Stimulated activated CD8-positive, alpha-beta memory T cell treated with anti-CD3 and anti-CD28 coated beads, Interleukin-4, amount 100 ng/mL, for 1 hour (primary cell): ENCODE measurements at places on chromosomes 12 and 14.

GRCh38 chr12:99670635-99671034 is 23.1 kb downstream of the GARIN6 start:
- DNase-seq: no peak

DNA sequence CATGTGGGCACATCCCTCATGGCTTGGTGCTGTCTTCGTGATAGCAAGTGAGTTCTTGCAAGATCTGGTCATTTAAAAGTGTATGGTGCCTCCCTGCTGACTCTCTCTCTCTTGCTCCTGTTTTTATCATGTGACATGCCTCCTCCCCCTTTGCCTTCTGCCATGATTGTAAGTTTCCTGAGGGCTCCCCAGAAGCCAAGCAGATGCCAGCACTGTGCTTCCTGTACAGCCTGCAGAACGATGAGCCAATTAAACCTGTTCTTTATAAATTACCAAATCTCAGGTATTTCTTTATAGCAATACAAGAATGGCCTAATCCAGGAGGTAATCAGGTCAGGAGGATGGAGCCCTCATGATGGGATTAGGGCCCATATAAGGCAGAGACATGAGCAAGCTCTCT is 116.3 kb downstream of the DPF3 start:
- DNase-seq: no peak

- no peak for DNase-seq
Measured at GRCh38 chr12:26290565-26290964, 95.2 kb downstream of the SSPN start.

- no peak for DNase-seq
Measured at GRCh38 chr12:25063873-25064628, 115.2 kb upstream of the BCAT1 start.

DNA sequence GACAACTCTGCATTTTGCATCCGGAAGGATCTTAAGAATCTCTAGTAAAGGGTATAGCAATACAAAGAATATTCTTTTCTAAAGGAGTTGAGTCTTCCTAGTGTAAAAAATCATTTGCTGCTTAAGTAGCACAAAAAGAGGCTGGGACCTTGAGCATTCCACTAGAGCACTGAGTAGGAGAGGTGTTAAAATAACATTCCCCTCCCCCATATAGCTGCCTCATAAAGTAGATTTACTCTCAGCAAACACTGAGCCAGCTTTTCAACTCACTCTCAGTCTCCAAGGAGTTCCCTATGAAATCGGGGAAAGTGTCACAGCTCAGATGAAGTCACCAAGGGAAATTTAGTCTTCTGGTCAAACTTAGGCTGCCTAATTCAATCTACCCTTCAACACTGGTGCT is 592.7 kb downstream of the ETNK1 start:
- no peak for DNase-seq

DNA sequence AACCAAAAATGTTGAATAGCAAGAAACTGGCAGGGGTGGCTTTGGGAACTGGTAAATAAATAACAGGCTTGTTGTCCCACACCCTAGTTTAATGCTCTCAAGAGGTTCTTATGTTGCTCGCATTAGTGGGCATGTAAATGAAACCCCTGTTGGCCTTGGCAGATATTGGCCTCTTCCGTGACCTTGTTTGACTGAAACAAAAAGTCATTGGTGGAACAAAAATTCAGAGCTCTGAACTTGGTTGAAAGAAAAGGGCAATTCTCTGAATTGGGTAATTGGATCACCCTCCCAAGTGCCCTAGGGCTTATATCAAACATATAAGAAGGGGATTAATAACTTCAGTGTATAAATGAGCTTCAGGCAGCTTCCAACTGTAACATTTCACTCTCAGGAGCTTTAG is 426.2 kb downstream of the ZFP36L1 start:
- no peak for DNase-seq

- DNase-seq: no peak
Measured at GRCh38 chr12:49542592-49543160, 3.8 kb downstream of the KCNH3 start.

DNA sequence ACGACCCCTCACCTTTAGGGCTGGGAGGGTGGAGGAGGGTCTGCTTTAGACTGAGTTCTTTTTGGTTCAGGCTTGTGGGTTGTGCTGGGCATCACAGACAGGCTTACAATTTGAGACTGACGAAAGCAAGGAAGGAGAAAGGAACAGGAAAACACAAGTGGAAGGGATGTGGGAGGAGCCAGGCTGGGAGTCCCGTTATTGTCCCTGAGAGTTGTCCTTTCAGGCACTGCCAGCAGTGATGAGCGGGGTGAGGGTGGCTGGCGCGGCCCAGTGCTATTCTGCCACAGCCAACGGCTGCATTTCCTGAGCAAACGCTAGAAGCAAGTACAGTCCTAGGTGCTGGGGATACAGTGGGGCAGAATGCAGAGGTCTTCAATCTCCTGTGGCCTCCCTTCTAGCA is 29.2 kb upstream of the TSPAN9 start:
- no peak for DNase-seq

DNA sequence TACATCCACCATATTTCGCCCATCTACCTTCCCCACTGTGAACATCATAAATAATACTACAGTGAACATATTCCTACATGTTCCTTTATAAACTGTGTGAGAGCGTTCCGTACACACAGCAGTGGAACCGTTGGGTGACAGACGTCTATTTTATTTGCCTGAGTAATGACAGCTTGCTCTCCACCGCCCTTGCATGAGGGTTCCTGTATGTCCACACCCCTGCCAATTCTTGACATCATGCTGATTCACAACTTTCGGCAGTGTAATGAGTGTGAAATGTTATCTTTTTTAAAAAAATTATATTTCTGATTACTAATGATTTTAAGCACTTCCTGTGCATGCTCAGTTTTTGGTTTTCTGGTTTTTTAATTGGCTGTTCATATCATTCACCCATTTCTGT is 4.3 kb upstream of the RAD52 start:
- no peak for DNase-seq

GRCh38 chr14:89466484-89466883 is 49.5 kb upstream of the FOXN3 start:
- peak; percentile 37 for DNase-seq

GRCh38 chr12:132131952-132132351 is 12.2 kb downstream of the DDX51 start:
- DNase-seq: no peak

DNA sequence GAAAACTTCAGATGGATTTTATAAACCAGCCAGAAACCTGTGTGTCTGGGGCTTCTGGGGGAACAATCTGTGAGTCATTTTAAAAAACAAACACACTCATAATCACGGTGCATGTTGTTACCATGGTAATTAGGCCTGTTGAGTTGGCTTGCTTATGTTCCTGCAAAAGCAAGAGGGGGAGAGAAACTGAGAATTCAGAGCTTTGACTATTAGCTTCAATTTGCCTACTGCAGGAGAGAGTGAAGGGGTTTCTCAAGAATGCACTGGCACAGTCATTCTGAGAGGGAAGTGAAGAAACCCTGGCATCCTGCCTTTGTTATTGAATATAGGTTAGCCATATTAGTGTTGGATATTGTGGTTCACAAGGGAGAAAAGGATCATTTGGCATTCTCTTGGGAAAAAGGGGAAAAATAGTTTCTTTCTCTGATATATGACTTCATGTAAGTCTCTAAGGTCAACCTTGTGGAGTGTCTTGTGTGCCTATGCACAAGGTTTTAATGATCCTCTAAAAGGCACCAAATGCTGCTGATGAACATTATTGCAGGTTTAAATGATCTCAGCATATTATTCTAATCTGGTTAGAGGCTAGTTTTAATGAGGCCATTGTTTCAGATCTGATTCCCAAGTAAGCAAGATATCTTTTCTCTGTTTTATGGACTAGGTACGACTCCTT is 12.9 kb downstream of the GNG2 start:
- DNase-seq: no peak

DNA sequence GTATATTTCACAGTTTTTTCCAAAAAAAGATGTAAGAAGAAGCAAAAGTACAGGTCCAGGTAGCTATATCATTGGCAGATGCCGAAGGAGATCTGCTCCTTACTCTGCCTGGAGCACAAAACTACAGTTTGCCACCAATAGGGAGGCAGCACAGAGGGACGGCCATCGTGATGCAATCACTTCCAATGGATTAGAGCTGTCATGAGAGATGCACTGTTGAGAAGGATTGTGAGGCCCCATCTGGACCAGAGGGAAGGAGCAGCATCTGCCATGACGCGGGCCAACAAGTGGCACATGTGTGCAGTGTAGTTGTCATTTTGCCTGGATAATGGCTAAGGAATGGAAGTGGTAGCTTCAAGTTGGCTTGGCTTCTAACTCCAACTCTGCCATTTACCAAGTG is 318.8 kb upstream of the FKBP4 start:
- DNase-seq: no peak

DNA sequence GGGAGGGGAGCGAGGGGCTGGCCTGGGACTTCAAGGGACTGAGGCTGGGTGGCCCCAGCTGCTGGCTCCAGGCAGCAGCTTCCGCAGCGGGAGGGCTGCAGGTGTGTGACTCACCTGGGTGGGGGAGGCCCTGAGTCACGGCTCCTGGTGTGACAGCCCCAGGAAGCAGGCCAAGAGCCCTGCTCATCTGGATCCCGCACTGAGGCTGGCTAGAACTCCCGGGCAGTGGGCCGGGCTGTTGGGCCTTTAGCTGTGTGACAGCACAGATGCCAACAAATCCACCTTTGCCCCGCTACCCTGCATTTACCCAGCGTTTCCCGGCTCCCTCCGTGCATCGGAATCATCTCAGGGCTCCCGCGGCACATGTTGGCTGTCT is 180.0 kb upstream of the PRMT8 start:
- DNase-seq: no peak

GRCh38 chr12:121769831-121770301 is 23.6 kb downstream of the RHOF start:
- no peak for DNase-seq

GRCh38 chr12:63869656-63870055 is 25.2 kb downstream of the SRGAP1 start:
- no peak for DNase-seq

GRCh38 chr12:121444842-121445202 is 44.9 kb downstream of the RNF34 start:
- no peak for DNase-seq

DNA sequence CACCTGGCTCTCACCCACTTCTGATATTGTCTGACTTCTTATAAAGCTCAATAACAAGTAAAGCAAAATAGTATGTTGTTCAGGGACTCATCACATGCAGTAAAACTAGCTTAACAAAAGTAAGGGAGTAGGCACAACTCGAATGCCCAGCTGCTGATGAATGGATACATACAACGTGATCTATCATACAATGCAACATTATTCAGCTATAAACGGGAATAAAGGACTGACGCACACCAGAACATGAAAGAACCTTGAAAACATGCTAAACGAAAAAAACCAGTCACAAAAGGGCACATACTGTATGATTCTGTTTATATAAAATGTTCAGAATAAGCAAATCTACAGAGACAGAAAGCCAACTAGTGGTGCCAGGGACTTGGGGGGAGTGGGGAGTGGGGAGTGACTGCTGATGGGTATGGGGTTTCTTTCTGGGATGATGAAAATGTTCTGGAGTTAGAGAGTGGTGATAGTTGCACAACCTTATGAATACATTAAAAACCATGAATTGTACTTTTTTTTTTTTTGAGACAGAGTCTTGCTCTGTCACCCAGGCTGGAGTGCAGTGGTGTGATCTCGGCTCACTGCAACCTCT is 11.1 kb downstream of the PLBD2 start:
- no peak for DNase-seq

GRCh38 chr14:52948836-52949235 is 2.0 kb downstream of the FERMT2 start:
- DNase-seq: no peak

GRCh38 chr14:22929961-22930364 is 787 bp upstream of the PRMT5 start:
- DNase-seq: no peak

- DNase-seq: no peak
Measured at GRCh38 chr14:64464651-64465050, 648 bp upstream of the AKAP5 start.

DNA sequence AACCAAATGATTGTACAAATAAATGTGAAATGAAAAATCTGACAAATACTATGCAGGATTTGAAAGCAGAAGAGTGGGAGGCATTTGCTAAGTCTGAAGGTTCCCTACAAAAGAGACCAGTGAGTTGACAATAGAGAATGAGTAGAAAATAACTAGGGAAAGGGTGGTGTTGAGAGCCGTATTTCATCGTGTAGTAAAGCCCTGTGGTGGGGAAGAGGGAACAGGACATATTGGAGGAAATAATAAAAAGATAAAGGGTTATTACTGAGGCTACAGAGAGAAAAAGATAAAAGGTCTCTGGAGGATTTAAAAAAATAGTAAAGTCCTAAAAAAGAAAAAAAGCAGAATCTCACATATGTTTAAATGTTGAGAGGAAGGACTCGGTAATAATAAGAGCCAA is 268.8 kb downstream of the DUSP6 start:
- DNase-seq: no peak

DNA sequence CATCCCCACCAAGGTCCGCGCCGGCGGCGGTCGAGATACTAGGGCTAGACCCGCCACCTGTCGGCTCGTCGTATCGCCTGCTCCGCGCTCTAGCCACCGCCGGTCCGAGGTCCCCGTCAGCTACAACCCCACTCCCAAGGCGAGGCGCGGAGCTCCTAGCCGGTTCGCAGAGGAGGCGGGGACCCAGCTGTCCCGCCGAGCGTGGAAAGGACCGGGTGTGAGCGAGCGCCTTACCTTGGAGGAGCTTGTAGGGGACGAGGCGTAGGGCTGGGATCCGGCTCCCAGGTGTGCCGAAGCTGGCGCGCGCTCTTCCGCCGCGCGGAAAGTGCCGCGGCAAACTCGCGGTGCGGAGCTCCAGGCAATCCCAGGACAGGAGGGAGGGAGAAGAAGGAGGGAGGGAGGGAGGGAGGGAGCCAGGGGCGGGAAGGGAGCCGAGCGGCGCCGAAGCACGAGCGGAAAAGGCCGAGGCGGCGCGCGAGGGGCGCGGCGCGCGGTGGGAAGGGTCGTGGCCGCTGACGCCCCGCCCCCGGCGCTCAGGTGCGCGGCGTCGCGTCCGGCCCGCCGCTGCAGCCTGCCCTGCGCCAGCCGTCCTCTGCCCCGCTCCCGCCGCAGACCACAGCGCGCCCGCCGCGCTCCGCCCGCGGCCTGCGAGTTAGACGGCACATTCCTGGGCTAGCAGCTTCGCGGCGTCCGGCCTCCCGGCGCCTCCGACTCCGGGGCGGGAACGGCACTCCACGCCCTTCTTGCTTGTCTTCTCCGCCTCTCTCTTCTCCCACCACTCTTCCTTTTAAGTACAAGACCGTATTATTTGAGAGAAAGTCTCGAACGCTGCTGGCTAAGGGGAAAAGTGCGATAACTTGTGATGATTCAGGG is at the start of gene PAWR:
Gene PAWR, minus strand, starts transcription at position 327 of the 873 bp plus-strand sequence. CDS start 720 bp downstream, outside the sequence.
- no peak for DNase-seq

DNA sequence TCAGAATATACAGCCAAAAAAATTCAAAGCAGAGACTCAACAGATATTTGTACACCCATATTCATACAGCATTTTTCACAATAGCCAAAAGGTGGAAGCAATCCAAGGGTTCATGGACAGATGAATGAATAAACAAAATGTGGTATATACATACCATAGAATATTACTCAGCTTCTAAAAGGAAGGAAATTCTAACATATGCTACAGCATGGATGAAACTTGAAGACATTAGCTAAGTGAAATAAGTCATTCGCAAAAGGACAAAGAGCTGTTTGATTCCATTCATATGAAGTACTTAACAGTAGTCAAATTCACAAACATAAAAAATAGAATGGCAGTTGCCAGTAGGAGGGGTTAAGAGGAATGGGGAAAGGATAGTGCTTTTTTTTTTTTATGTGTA is 91.8 kb upstream of the ARID2 start:
- no peak for DNase-seq

- no peak for DNase-seq
Measured at GRCh38 chr14:61103541-61104339, 122.7 kb downstream of the SLC38A6 start.
